ENCODE measurements at places on chromosomes 12 and 14.

DNA sequence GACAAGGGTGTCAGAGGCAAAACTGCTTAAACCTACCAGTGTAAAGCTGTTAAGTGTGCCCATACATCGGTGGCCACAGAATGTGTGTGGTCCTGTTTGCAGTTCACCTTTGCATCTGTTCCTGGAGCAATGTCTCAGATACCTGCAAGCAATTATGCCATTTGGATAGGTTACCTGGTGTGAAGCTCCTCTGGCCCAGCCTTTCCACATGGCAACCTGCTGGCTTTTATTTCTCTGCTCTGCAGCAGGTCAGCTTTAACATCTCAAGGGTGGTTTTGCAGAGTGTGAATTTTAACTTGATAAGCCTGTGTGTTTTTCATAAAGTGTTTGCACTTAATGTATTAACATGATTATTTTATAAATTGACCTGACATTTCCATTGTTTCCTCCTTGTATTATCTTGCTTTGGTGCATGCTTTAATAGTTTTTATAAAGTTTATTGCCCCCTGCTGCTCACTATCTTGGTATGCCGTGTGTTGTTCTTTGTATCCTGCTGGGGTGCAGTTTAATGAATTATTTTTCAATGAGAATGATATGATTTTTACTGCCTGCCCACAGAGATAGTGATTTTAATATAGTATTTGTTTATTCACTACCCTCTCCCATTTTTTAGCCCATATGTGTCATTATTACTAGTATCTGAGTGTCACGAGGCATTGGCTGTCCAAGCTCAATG is 403.8 kb downstream of the NPAS3 start:
- DNase-seq: no peak

DNA sequence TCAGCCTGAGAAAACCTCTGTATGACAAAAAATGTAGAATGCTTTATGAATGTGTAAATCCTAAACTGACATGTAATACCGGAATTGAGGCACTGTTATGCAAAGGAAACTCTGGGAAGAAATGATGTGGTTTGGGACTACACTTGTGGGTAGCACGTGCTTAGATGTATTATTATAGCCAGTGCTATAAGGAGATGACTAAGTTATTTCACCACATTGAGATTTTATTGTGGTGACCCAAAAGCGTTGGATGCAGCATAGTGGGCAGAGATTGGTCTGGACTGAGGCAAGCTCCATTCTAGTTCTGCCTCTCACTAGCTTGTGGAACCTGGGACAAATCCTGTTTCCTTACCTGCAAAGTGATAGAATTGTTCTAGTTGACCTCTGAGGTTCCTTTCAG is 172.2 kb downstream of the SNAPC1 start:
- no peak for DNase-seq

DNA sequence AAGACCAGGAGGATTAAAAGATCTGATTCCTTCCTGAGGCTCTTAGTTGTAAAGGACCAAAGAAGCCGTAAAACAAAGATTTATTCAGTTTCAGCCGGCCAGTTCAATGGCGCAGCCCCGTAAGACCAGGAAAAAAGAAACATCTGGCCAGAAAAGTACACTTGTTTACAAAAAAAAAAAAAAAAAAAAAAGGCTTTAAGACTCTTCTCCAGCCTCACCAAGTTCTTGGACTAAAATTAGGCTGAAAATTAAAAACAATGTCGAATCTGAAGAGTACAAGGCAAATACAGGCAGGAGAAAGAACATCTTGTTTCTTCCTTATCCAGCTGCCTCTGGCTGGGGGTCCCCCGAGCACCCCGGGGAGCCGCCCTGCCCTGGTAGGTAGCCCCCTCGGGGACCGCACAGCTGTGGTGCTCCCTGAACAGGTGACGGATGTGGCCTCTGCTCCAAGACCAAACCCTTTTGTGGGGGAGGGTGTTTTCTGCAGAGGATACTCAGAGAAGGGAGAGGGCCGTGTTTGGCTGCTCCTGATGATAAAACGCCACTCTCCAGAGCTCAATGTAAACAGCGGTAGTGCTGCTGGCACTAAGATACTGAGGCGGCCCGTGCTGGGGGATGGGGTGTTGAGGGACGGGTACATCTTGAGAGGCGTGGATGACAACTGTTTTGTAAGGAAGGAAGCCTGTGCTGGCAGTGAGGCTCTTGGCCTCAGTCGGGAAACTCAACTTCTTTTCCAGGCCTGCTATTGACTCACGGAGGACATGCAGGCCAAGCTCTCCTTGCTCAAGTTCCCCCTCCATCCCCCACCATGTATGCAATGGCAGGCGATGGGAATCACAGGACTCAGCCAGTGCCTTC is 201.0 kb upstream of the DIO3 start:
- DNase-seq: no peak

GRCh38 chr12:124747426-124748161 is 116.1 kb downstream of the SCARB1 start:
- no peak for DNase-seq

- no peak for DNase-seq
These were observed 61.7 kb downstream of the CALM1 start for GRCh38 chr14:90458536-90458935.

DNA sequence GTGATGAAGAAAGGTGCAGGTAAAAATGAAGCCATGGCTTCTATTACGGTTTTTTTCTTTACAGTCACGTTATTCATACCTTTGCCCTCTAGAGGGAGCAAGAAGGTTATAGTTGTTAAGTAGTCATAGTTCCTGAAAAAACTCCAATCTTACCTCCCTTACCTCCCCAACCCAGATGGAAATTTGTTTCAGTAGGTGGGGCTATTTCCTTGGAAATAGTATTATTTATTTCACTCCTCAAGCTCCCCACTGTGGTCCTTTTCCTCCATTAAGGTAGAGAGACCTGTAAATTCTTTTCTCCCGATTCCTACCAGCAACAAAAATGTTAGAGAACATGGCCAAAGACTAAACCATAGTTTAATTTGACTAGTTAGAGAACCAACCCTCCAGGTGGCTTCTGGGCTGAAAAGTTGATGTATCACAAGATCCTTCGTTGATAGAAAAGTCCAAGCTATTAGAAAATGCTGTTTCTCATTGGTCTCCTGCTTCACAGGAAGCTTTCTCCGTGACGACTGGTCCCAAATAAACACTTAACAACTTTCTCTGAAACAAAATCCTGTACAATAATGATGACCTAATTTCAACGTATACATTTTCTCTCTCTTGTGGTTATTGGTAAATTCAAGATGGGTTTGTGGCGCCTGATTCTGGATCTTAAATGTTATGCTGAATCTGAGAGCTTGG is 43.5 kb downstream of the TMX1 start:
- DNase-seq: no peak

DNA sequence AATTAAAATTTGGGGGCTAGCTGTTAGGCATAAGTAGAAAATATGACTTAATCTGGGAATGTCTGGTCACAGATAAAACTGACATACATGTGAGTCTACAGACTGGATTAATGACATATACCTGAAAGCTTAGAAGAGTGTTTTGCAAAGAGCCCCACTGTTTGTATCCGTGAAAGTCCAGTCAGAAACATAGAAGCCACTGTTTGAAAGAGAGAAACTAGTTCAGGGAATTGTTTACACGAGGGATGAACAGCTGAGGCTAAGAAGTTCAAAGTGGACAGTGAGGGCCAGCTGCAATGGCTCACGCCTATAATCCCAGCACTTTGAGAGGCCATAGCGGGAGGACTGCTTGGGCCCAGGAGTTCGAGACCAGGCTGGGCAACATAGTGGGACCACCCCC is 36.2 kb upstream of the SGPP1 start:
- no peak for DNase-seq

DNA sequence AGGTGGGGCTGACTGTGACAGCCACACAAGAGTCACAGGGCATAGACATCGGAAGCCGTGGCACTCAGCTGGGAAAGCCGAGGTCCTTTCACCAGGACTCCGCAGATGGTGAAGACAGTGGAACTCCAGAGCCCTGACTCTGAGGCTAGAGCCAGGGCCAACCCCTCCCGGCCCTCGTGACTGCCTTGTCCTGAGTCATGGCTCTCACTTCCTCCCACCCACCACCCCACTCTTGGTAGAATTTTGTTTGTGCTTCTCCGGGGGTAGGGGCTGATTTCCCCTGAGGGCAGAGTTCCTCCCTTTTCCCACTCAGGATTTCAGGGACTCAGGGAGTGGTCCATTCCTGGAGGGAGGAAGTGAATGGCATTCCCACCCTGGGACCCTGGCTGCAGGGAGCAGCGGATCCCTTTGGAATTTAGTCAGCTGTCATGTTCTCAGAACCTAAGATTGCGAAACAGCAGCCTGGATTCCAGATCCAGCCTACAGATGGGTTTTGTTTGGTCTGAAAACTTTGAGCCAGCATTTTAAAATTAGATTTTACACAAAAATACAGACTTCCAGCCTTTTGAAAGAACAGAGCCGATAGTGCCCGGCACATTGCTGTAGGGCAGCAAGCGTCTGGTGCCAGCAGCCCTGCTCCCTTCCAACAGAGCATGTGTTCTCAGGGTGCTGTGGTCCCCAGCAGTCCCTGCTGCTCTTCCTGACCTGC is 50.7 kb downstream of the TPCN1 start:
- DNase-seq: no peak

GRCh38 chr12:116365114-116365513 is 87.6 kb upstream of the MED13L start:
- no peak for DNase-seq

DNA sequence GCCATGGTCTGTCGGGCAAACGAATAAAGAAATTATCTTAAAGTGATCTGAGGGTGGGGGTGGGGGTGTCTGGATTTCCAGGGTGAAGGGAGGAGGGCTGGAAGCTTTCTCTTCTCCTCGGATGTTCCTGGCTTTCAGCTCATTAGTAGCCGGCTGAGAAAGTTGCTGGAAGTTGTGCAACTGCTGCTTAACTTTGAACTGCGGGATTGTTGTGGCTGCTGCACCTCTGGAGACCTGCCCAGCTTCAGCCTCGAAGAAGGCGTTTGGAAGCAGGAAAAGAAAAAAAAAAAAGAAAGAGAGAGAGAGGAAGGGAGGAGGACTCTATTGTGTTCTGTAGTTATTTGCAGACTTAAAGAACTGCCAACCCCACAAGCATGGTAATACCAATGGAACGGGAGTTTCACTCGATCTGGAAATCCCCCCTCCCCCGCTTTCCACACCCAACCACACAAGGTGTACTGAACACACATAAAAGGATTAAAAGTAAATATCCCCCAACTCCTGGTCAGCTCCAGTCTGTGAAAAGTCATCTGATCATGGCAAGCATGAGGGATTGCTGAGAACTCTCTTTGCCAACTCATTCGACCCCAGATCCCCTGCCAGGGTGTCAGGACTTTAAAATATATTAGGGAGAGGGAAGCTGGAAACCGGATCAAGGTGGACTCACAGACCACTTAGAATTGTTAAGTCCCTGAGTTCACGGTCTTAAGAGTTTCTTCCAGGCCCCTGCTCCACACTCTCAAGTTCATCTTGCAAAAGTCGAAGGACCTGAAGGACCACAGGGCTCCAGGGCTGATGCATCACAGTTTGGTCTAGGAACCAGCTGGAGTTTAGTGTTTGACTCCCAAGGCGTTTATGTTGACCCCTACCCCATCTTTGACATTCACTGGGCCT is at the start of gene RASSF9:
TSS of gene RASSF9 (minus strand) at position 213 of the 894 bp plus-strand sequence. CDS start at position 5, 208 bp downstream.
- no peak for DNase-seq

- no peak for DNase-seq
These were observed 50.0 kb upstream of the PRICKLE1 start for GRCh38 chr12:42639556-42639955.

- DNase-seq: no peak
These were observed 59.3 kb upstream of the VASH1 start for GRCh38 chr14:76701981-76702380.

GRCh38 chr12:15706010-15706676 is 83.0 kb downstream of the EPS8 start:
- DNase-seq: no peak
